Dermis blood vessel endothelial cell (primary cell): ENCODE measurements at places on chromosomes 7 and 10. TPM values are rescaled to one million over a fixed set of nuclear protein-coding genes. Genes with fewer than 3 reads are reported as not detected.

Gene KIAA1549
- 2.6 and 3.3 TPM in 2 replicates for total RNA-seq

Gene GRID1
- total RNA-seq = not detected in 2 replicates

Gene NUTM2E
- total RNA-seq = not detected in 2 replicates

Gene PRPS1L1
- total RNA-seq = 0.14 TPM in 1 of 2 replicates, not detected in the other

Gene MYOZ1
- not detected in 2 replicates for total RNA-seq

Gene MALRD1
- total RNA-seq = 0.09 TPM in 1 of 2 replicates, not detected in the other

Gene TASOR2
- 81.7 and 82.4 TPM in 2 replicates for total RNA-seq

Gene PAPSS2
- total RNA-seq = 98.9 and 138 TPM in 2 replicates

Gene GIMAP7
- total RNA-seq = 111 and 145 TPM in 2 replicates

Gene SYT15
- total RNA-seq = 0.51 and 1.5 TPM in 2 replicates

Gene PMS2
- total RNA-seq = 23.5 and 25.7 TPM in 2 replicates

Gene NODAL
- not detected in 2 replicates for total RNA-seq

Gene ZNF775
- total RNA-seq = 8.1 and 9.7 TPM in 2 replicates

Gene TWIST1
- total RNA-seq = not detected in 2 replicates

Gene DNAJC12
- total RNA-seq = 3.9 and 4.1 TPM in 2 replicates
